ENCODE measurements at places on chromosomes 3 and 15. TPM values are rescaled to one million over a fixed set of nuclear protein-coding genes. Genes with fewer than 3 reads are reported as not detected.

Gene PATL2
- total RNA-seq = 1.7 TPM

Gene AP4E1
- 19.2 TPM for total RNA-seq

Gene BOC
- 53.0 TPM for total RNA-seq

Gene IFT57
- 80.1 TPM for total RNA-seq

Gene BCHE
- 174 TPM for total RNA-seq

Gene REC114
- not detected for total RNA-seq
